ENCODE measurements at places on chromosomes 2 and 18.

DNA sequence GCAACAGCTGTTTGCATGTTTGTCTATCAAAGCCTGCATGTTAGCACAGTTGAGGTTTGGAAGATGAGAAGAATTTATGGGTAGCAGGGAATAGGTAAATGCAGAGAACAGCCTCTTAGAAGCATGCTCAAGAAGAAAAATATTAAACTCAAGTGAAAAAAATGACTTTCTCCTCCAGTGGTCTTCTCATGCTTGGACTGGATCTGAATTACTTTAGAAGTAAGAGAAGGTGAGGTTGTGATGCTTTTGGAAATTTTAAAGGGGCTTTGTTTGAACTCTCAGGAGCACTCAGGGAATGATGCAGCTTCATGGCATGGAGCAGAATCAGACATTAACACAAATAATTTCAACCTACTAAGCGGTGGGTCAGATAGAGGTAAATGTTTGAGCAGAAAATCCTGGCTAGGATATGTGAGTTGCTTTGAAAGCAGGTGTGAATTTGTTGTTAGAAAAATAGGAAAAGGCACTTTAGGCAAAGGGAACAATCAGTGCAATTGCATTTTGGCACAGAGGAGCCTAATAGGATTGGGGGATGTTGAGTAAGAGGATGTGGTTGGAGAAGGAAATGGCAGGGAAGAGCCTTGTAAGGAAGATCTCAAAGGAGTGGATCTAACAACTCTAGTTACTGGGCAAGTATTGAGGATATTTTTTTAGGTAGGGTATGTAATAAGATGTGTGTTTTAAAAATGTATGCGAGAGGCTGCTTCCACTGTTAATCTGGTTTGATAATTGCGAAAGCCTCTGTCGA lies 76.3 kb downstream of the DDX1 start:
- no peak for DNase-seq

- DNase-seq = no peak
Measured at GRCh38 chr18:59623456-59624368, 73.5 kb downstream of the CCBE1 start.

- DNase-seq = no peak
Measured at GRCh38 chr2:213021971-213022899, 129.2 kb downstream of the IKZF2 start.

- DNase-seq = no peak
Measured at GRCh38 chr2:79993144-79993543, 311.4 kb downstream of the LRRTM1 start.

- no peak for DNase-seq
Measured at GRCh38 chr2:3101016-3101942, 276.3 kb downstream of the EIPR1 start.

GRCh38 chr2:67839242-67839641 lies 223.6 kb downstream of the C1D start:
- no peak for DNase-seq

DNA sequence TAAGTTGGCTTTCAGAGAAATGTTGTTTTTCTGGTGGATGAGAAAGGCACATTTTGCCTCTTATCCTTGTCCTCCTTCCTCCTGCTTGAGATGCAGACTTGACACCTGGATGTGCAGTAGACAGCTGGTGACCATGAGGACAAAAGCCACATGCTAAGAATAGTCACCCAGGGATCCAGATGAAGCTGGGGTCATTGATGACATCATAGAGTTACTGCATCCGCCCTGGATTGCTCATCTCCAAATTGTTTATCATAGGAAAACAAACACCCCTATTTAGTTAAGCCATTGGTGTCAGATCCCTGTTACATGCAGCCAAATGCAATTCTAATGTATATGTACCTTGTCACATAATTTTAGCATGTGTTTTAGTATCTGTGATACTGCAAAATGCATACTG lies 16.3 kb upstream of the SLC1A4 start:
- DNase-seq = no peak

GRCh38 chr2:236847538-236848263 lies 238.0 kb upstream of the COPS8 start:
- DNase-seq = no peak
